Choroid plexus epithelial cell (primary cell): ENCODE measurements at places on chromosomes 4 and X.

- no peak for DNase-seq
Observed at GRCh38 chr4:145935253-145936141, 3.1 kb downstream of the ZNF827 start.

DNA sequence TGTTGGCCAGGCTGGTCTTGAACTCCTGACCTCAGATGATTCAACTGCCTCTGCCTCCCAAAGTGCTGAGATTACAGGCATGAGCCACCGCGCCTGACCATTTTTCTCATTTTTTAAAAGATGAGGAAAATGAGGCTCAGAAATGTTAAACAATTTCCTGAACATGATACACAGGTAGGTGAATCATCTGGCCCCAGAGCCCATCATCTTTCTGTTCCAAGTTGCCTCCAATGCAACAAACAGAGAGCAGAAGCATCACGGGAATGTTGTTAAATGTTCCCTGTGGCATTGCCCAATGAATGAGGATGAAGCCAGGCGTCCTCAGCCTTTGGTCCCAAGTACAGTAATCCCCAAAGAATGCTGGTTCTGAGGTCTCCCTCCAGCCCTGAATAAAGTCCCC is 31.3 kb upstream of the ANXA5 start:
- peak; percentile 68 for DNase-seq

- peak; percentile 13 for DNase-seq
Observed at GRCh38 chr4:80931631-80932081, 98.9 kb upstream of the BMP3 start.

DNA sequence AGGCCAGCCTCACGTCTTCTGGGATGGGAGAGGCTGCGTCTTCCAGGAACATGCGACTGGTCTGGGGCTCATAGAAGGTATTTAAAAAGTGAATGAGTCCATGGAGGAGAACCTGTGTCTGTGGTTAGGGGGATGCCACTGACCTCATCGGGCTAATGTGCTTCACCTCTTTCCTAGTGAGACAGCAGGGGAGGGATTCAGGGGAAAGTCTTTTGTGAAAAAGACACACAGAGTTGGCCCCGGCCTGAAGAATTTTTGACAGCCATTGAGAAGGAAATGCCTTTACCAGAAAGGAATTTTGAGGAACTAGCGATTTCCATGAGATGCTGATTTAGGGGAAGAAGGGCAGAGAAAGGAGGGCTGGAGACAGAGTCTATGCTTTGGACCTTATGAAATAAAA is 11.0 kb upstream of the C4orf50 start:
- no peak for DNase-seq

- peak; percentile 87 for DNase-seq
Observed at GRCh38 chr4:1683736-1684505, at the start of gene FAM53A. Gene FAM53A (minus strand): TSS chr4:1684313. CDS start chr4:1668741, 15,572 bp downstream.

DNA sequence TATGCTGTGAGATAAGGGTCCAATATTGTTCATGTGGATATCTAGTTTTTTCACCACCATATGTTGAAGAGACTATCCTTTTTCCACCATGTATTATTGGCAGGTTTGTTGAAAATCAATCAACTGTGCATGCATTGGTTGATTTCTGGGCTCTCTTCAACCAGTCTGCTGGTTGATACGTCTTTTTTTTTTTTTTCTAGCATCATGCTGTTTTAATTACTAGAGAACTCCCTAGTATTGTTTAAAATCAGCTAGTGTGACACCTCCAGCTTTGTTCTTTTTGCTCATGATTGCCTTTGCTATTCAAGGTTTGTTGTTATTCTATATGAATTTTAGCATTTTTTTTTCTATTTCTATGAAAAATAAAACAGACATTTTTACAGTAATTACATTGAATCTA is 123.9 kb downstream of the SLC7A11 start:
- no peak for DNase-seq

- DNase-seq, result no peak
Observed at GRCh38 chr4:115424852-115425251, 311.4 kb upstream of the NDST4 start.

DNA sequence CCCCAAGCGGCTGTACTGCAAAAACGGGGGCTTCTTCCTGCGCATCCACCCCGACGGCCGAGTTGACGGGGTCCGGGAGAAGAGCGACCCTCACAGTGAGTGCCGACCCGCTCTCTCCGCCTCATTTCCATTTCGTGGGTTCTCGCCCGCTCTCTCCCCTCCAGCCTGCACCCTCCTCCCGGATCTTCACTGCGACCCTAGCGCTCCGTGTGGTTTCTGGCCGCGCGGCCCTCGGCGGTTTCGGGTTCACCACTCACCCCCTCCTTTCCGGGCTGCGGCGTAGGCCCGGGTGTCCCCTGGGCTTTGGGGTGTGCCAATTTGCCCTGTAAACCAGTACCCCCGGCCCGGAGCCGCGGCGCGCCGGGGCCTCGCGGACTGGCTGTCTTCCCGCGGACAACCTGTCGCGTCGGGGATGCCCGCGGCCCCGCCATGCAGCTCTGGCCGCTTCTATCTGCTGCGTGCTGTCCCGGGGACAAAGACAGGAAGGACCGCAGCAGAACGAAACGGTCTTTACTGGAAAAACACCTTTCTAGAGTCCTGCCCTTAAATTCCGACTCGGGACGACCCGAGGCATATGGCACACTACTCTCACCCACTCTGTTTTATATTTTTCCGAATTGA is 737 bp downstream of the FGF2 start:
- peak; percentile 39 for DNase-seq

GRCh38 chr4:138460477-138461414 is 218.6 kb upstream of the SLC7A11 start:
- no peak for DNase-seq

DNA sequence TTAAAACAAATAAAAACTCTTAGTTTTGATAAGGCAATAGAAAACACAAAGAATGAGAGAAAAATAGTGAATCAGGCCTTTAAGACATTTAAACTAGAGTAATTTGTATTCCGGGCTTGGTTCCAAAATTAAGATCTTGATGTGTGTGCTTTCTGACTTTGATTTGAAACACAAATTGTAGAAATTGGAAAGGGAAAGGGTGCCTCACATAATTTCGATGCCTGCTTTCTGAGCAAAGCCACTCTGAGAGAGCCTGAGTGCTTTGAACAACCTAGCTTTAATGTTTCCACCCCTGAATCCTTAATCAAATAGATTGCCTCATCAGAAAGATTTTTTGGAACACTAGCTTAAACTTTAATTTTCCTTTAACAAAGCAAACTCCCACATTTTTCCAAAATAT is 666.8 kb downstream of the PCDH18 start:
- DNase-seq, result no peak
